ENCODE measurements at places on chromosomes 7 and 10.
A peak's percentile ranks its signal among the peaks of the same experiment; 100 is the strongest.

GRCh38 chr10:65194555-65194954 lies 1673.4 kb downstream of the REEP3 start:
- no peak for DNase-seq

DNA sequence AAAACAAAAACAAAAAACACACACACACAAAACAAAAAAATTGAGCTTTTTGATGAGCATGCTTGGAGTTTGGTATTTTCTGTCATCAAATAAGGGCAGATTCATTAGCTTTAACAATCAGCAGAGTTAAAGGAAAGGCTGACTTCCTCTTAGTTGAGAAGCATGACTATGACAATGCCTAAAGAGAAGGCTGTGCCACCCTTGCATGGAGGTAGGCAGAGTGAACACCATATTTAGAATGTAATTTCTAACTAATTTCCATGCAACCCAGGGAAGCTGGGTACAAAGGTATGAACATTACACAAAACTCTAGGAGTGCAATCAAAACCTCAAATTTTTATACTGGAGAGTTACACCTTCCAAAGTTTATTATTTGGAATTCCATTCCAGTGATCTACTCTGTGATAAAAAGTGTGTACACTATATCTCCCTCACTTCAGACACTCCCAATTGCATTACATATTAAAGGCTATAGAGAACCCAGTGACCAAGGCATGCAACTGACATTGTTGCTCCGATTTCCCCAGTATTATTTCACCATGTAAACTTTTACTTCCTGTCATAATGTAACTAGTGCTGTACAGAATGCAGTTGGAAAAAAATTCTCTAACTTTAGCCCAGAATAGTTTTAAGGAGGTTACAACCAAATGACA lies 9.4 kb upstream of the CYCS start:
- no peak for DNase-seq

DNA sequence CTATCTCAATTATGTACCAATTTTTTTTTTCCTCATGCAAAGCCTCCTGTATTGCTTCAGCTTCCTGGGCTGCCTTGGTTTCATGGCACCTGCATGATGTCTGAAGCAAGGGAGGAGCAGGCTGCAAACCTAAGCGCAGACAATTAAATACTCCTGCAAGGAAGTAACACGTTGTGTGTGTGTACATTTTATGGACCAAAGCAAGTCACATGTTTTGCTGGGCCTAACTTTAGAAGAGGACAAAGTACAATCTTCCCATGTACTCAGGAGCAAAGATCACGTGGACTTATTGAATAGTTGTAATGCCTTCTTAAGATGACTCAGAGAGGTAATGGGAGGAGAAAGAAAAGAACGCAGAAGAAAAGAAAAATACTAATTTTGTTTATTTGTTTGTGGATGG lies 944.0 kb upstream of the C7orf33 start:
- DNase-seq: no peak

- no peak for DNase-seq
Observed at GRCh38 chr7:88965371-88965770, 169.8 kb upstream of the TEX47 start.

DNA sequence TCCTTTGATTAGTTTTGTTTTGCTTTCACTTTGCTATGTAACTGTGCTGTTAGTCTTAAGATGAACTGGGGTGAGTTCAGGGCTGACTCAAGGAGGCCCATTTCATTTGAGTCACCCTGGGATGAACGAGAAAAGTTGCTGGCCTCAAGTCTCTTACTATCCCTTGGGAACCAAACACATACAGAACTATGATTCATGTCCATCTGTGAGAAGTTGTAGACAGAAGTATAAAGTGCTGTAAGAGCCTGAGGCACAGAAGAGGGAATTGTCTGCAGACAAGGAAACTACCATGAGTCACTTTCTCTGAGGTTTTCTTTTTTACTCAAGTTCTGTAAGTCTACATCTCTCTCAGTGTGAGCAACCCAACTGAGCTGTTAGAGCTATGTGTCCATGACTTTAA lies 179.8 kb upstream of the CSTF2T start:
- DNase-seq: no peak

GRCh38 chr10:70493660-70494234 lies 15.2 kb downstream of the PALD1 start:
- DNase-seq: no peak

GRCh38 chr10:17659365-17659764 lies 15.4 kb downstream of the STAM start:
- no peak for DNase-seq

DNA sequence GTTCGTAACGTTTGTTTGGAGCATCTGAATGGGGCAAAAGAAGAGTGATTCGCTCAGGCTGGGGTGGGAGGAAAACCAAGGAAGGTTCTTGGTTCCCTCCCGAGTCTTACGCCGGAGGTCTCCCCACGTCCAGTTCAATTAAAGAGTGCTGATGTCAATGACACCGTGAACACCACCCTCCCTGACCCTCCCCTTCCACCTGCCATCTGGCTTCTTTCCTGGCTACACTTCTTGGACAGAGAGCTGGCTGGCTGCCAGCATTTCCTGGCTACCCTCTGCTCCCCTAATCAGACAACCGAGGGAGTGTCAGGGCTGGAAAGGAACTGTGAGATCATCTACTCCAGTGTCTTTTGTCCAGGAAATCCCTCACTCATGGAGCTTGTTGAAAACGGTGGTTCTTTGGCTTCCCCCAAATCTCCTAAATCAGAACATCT lies 24.1 kb upstream of the FFAR4 start:
- no peak for DNase-seq

DNA sequence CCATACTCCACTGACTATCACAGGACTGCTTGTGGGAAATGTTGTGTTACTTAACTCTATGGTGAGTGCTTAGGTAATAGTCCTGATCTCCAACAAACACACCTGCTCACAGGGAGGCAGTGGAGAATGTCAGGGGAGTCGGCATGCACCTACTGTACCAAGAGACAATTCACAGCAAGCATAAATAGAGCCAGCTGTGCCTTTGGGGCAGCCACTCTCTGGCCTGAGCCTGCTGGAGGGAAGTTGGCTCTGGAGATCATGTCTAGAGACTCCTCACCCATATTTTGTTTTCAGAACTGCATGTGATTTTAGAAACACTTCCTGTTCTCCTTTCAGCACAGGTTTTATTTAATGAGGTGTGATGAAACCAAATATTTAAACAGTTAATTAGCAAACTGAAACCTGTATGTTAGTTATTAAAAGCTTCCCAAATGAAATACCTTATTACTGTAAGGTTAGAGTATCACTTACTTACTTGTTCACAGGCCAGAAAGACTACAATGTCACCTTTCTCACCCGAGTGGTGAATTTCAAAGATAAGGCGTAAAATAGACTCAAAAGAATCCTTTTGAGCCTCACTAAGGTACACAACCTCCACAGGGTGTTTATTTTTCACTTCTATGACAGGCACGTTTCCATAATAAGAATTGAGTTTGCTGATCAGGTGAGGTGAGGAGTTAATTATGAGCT lies 21.8 kb downstream of the DHX32 start:
- no peak for DNase-seq

- DNase-seq: no peak
Observed at GRCh38 chr10:77692782-77693181, 55.2 kb upstream of the KCNMA1 start.

GRCh38 chr10:11177926-11178471 lies 160.3 kb downstream of the CELF2 start:
- DNase-seq: no peak

GRCh38 chr7:80370587-80370986 lies 141.3 kb downstream of the GNAT3 start:
- DNase-seq: no peak

GRCh38 chr7:134701272-134701671 lies 54.6 kb downstream of the BPGM start:
- DNase-seq: no peak

DNA sequence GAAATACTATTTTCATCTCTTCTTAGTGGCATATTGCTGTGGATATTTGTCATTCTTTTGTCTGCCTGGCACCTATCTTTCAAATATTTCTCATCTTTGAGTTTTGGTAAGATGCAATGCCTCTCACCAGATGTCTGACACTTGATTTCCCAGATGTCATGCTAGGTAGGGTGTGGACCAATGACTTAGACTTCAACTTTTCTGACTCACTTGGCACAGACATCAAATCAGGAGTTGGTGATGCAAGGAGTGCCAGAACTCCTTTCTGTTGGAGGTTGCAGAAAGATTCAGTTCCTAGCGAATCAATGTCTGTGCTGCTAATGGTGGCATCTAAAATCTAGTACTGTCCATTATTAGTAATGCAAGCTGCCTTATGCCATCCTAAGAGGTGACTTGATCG lies 216.9 kb upstream of the FERD3L start:
- no peak for DNase-seq

GRCh38 chr10:51000976-51001375 lies 73.3 kb upstream of the PRKG1 start:
- DNase-seq: no peak

DNA sequence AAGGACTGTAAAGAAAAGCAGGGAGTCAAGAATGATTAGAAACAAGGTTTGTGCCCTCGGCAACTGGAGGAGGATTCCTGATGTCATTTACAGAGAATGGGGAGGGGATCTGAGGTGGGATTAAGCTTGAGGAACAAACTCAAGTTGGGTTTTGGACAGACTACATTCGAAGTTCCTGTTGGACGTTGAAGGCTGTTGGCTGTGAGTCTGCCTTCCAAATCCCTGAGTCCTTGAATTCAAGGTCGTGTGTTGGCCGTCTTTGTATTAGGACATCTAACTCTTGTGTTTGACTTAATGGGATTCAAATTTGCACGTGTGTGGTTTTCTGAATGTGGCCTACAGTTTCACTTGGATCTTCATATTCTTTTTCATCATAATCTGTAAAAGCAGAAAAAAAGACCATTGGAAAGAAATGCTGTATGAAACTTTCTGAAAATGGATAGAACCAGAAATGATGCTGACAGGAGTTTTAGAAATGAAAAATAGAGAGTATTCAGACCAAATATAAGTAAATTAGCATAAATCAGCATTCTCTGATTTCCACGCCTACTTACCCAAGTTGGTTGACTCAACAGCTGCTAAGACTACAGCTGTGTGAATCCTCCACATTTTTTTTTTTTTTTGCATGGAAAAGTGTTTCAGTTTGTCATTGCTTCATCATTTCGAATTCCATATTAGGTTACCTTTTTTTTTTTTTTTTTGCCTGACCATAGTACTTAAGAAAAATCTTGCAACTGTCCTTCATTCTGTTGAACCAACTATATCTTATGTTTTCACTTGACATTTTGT lies 94.8 kb downstream of the KIAA1217 start:
- DNase-seq: no peak

- DNase-seq: no peak
Observed at GRCh38 chr7:150665089-150665748, 20.3 kb upstream of the GIMAP2 start.

- DNase-seq: no peak
Observed at GRCh38 chr7:94003446-94004023, 620 bp downstream of the BET1 start.

- no peak for DNase-seq
Observed at GRCh38 chr10:124238367-124238766, 145.0 kb upstream of the CHST15 start.

GRCh38 chr10:113261611-113262091 lies 291.2 kb upstream of the HABP2 start:
- no peak for DNase-seq

GRCh38 chr10:15571575-15571974 lies 148.1 kb downstream of the ITGA8 start:
- no peak for DNase-seq

DNA sequence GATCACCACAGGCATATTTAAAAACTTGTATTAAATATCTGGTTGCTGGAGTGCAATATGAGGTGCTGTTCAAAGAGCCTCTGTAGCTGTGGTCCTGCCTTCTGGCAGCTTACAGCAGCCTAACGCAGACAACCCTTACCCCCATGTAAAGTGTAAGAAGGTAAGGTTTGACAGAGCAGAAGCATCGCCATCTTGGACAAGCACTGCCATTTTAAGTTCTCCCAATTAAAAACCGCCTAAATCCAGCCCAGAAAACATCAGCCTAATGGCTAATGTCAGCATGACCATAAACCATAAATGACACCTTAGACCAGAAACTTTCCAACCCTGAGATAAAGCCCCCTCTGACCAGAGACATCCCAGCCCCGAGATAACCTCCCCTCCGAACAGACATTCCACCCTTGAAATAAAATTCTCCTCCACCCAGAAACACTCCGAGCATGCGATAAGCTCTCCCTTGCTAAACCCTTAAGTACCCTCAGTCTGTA lies 5.3 kb upstream of the OIT3 start:
- DNase-seq: no peak

GRCh38 chr10:131207176-131207575 lies 104.3 kb downstream of the TCERG1L start:
- DNase-seq: no peak

DNA sequence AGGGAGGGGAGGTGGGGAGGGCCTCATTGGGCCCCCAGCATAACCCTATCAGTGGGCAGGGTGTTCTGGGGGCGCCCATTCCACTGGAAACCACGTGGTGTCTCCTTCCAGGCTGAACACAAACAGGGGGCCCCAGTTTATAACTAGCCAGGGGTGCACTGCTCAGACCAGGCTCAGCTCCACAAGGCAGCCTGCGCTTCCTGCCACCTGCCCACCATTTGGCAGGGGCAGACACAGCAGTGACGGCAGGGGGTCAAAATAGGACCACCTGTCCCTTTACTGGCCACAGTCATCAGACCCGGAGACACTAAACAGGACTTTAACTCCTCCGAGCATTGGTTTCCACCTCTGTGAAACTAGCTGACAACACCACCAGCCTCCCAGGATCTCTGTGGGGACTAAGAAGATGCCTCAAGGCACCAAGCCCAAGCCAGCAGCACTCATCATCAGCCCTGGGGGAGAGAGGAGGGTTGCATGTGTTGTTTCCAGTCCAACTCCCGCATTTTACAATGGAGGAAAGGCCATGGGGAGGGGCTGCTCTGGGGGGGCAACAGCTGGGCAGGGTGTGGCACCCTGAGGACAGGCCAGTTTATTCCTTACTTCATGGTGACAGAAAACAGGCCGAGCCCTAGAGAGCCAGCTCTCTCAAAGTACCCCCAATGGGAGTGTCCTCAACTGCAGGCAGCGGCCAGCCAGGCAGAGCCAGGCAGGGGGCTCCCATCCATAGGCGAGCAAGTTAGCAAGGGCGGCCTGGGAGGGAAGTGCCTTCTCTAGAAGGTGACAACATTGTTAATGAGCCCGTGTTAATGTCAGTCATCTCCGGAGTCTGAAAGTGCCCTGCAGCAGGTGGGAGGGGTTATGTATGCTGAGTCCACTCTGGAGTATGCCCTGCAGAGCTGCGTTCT lies 127.6 kb downstream of the TNS3 start:
- no peak for DNase-seq

DNA sequence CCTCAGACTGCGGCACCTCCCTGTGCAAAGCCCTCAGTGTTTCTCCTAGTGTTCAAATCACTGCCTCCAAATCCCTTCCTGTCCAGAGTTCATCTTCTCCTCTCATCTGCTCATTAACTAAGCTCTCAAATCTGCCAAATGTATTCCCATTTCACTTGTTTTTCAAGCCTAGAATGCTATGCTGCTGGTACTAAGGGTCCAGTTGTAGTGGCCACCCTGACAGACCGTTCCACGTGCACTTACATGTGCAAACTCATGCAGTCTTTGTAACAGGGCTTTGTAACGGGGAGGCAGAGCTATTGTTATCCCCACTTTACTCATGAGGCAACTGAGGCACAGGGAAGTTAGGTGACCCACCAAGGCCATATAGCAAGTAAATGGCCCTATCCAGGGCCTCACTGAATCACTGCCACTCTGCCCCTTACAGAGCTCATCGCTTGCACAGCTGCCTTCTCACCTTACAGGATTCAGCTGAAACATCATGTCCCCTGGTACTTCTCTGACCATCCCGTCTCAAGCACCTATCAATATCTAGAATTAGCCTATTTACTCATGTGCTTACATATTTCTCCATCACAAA lies 153.0 kb upstream of the PDE1C start:
- DNase-seq: peak; percentile 13

- DNase-seq: no peak
Observed at GRCh38 chr10:101080933-101081931, 19.4 kb downstream of the KAZALD1 start.
